ENCODE measurements at places on chromosomes 3 and 15. TPM values are rescaled to one million over a fixed set of nuclear protein-coding genes. Genes with fewer than 3 reads are reported as not detected.

MINAR1 gene
- 3.2 TPM for total RNA-seq

CDHR4 gene
- not detected for total RNA-seq

AGBL1 gene
- total RNA-seq, result not detected

CFAP100 gene
- total RNA-seq, result not detected

Measured in epithelial cell of alveolus of lung (primary cell).